Activated naive CD8-positive, alpha-beta T cell treated with anti-CD3 and anti-CD28 coated beads, Interleukin-2, amount 10 ng/mL, durations not matched to agents 7 days and 5 days (primary cell): ENCODE measurements at places on chromosomes 7 and 10. TPM values are rescaled to one million over a fixed set of nuclear protein-coding genes. Genes with fewer than 3 reads are reported as not detected.

The HABP2 gene
- total RNA-seq, result not detected

The CCDC136 gene
- 13.8 TPM for total RNA-seq

The GDF2 gene
- total RNA-seq, result not detected

The MOGAT3 gene
- total RNA-seq, result not detected

The WDFY4 gene
- 2.4 TPM for total RNA-seq

The HOXA7 gene
- total RNA-seq, result not detected

The TMEM213 gene
- total RNA-seq, result not detected

The CNPY1 gene
- not detected for total RNA-seq

The TFPI2 gene
- not detected for total RNA-seq

The MAGI2 gene
- total RNA-seq, result 0.14 TPM

DNA sequence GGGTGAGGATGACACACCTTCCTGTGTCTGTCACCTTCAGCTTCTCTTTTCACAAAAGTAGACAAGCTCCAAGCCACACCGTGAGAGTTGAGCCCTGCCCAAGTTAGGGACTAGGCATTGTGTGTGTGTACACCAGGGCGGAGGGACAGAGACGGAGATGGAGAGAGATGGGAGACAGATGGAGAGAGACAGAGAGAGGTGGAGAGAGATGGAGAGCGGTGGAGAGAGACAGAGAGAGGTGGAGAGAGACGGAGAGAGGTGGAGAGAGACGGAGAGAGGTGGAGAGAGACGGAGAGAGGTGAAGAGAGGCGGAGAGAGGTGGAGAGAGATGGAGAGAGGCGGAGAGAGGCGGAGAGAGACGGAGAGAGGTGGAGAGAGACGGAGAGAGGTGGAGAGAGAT, 207.0 kb downstream of the DNAJB6 start:
- H3K4me3 ChIP-seq, result no peak overlapping the region
- peaks cover 20% of the 10 kb centered on the region for H3K36me3 ChIP-seq
- H3K27ac ChIP-seq, result no peak overlapping the region
- no peaks in the 10 kb centered on the region for H3K4me1 ChIP-seq
- H3K27me3 ChIP-seq, result no peaks in the 10 kb centered on the region

- no peak overlapping the region for H3K27ac ChIP-seq
- no peak for DNase-seq
- no peak overlapping the region for H3K4me3 ChIP-seq
- H3K27me3 ChIP-seq, result no peaks in the 10 kb centered on the region
- peaks cover 17% of the 10 kb centered on the region for H3K36me3 ChIP-seq
These were observed 62.0 kb upstream of the RHEB start for GRCh38 chr7:151581741-151582140.

DNA sequence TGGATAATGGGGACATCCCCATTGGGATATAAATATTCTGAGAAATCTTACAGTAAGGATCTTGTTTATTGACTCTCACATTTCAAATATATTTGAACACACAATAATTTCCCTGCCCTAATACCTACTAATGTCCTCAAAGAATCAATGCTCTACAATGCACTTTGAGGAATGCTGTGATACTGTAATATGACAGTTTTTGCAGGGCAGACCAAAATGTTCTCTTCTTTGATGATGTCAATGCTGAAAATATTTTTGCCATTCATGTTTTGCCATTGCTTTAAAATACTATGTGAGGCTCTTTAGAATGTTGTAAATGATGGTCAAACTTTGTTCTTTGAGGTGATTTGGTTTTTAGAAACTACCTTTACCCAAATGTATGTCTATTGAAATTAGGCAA, 594.1 kb downstream of the INHBA start:
- H3K27me3 ChIP-seq, result no peaks in the 10 kb centered on the region
- no peaks in the 10 kb centered on the region for H3K36me3 ChIP-seq
- DNase-seq, result no peak
- no peak overlapping the region for H3K27ac ChIP-seq
- H3K4me3 ChIP-seq, result no peak overlapping the region

- H3K4me1 ChIP-seq, result no peaks in the 10 kb centered on the region
- no peaks in the 10 kb centered on the region for H3K36me3 ChIP-seq
- H3K4me3 ChIP-seq, result no peak overlapping the region
- peaks cover 18% of the 10 kb centered on the region for H3K27me3 ChIP-seq
- DNase-seq, result no peak
These were observed 39.8 kb upstream of the LANCL2 start for GRCh38 chr7:55325371-55325792.

DNA sequence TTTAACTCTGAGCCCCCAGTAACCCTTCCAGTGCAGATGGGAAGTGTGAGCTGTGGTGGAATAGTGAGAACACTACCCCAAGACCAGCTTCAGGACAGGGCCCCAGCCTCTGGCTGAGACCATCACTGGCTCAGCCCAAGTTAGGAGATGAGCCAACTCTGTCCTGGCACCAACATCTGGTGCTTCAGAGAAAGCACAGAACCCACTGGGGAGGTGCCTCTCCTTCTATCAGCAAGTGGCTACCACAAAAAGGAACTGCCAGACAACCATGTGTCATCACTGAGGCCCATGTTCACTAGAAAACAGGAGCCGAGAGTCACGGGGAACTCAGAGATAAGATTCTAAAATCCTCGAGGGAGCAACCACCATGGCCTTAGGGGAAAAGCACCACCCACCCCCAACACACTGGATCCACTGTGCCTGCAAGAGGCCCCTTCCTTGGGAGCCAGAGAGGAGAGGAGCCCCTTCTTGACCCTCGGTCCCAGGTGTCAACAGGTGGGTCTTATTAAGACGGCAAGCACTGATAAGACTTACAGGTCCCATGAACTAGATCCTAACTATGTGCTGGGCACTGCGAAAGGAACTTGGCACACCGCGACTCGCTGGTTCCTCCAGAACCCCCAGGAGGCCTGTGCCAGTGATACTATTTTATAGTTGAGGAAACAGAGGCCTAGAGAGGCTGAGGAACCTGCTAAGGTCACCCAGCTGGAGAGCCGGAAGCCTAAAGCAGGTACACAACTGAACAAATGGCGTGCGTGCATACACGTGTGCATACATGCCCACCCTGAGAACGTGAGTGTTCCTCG, 102.7 kb downstream of the FAM53B start:
- no peak for DNase-seq
- H3K27me3 ChIP-seq, result no peaks in the 10 kb centered on the region
- H3K27ac ChIP-seq, result no peak overlapping the region
- H3K4me1 ChIP-seq, result peaks cover 23% of the 10 kb centered on the region
- H3K36me3 ChIP-seq, result no peaks in the 10 kb centered on the region

DNA sequence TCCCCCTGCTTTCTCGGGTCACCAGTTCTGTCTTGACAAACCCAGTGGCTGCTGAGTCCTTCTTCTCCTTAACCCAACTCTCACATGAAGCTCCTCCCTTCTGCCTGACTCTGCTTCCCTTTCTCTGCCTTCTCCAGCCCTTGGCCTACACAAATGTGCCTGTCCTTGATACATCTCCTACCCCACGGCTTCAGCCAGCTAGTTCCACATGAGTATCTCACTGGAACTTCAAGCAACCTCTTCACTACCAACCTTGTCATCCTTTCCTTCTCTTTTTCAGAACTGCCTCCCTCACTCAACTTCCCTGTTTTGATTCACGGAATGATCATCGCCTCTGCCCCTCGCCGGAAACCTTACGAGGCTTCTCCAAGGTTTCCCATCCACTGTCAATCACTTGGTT, 55.9 kb downstream of the PDIA4 start:
- no peaks in the 10 kb centered on the region for H3K36me3 ChIP-seq
- DNase-seq, result no peak
- H3K27me3 ChIP-seq, result no peaks in the 10 kb centered on the region
- H3K4me1 ChIP-seq, result no peaks in the 10 kb centered on the region

DNA sequence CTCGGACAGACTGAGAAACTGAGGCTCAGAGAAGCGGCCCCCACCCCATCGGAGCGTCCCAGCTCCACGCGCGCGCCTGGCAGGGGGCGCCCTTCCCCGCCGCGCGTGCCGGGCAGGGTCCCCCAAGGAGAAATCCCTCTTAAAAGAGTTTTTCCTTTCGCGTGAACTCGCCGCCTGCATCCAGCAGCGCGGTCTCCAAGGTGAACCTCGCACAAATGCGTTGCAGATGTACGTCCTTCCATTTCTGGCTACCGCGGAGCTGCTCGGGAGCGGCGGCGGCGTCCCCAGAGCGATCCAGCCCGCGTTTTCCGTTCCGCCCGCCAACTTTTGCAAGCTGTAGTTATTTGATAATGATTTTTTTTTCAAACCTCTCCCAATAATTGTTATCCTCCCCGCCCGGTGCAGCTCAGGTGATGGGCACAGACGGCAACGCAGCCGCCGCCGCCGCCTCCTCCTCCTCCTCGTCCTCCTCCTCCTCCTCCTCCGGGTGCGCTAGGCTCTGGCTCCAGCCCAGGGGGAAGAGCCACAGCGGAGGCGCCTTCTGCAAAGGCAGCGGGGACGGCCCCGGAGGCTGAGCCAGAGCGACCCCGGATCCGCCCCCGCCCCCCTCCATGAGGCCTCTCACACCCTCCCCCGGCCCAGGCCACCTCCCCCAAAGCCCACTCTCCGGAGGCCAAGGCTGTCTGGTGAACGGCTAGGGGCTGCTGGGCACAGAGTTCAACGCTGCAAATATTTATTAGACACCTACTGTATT, 74.0 kb upstream of the CUX1 start:
- H3K36me3 ChIP-seq, result no peaks in the 10 kb centered on the region
- no peaks in the 10 kb centered on the region for H3K27me3 ChIP-seq
- peak overlapping the region; percentile 75 for H3K27ac ChIP-seq
- DNase-seq, result peak; percentile 80
- peaks cover 45% of the 10 kb centered on the region for H3K4me1 ChIP-seq

DNA sequence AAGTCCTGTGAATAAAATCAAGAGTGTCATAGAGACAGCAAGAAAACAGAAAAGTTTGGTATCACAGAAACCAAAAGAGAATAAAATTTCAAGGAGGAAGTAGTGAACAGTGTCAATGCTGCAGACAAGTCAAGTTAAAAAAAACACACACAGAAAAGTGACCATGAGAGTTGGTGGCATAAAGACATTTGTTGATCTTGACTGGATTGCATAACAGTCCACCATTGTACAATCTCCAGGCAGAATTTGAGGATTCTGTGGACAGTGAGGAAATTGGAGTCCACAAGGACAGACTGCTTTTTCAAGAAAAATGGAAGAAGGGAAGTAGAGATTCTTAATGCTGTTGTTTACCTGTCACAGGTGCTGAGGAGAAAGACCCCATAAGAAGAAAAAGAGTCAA, 412.5 kb downstream of the PLXDC2 start:
- no peak overlapping the region for H3K27ac ChIP-seq
- no peak overlapping the region for H3K4me3 ChIP-seq
- H3K4me1 ChIP-seq, result no peaks in the 10 kb centered on the region
- H3K27me3 ChIP-seq, result no peaks in the 10 kb centered on the region
- DNase-seq, result no peak

GRCh38 chr10:18557960-18558359, 93.4 kb downstream of the NSUN6 start:
- no peaks in the 10 kb centered on the region for H3K27me3 ChIP-seq
- no peak overlapping the region for H3K4me3 ChIP-seq
- DNase-seq, result no peak
- H3K4me1 ChIP-seq, result no peaks in the 10 kb centered on the region
- no peak overlapping the region for H3K27ac ChIP-seq
- H3K36me3 ChIP-seq, result no peaks in the 10 kb centered on the region

DNA sequence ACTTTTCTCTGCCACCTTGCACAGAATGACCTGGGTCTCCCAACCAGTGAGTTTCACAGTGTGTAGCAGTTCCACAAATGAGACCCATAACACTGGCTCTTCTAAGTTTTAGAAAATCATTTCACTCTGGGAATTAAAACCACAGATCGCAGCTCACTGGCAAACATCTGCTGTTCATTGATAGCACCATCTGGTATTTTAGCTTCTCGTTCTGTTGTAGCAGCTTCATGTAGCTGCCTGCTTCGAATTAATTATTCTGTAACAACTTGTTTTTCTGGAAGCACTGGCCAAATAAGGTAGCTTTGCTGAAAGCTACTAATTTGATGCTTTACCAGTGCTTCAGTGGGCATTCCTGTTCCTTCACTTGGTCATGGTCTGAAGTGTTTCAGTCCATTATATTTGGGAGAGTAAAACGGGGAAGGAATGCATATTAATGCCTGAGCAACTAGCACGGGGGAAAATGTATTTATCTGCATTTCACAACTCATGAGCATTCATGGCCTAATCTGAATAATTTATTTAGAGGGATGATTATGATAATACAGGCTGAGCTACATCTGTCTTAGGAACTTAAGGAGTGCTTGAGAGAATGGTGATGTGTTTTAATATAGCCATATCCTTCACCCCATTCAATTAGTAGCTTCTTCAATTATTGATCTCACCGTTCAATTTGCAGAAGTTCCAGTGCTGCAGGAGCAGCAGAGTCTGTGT, 447.4 kb downstream of the XPNPEP1 start:
- no peak overlapping the region for H3K4me3 ChIP-seq
- H3K27me3 ChIP-seq, result no peaks in the 10 kb centered on the region
- no peaks in the 10 kb centered on the region for H3K4me1 ChIP-seq
- no peaks in the 10 kb centered on the region for H3K36me3 ChIP-seq

- H3K36me3 ChIP-seq, result no peaks in the 10 kb centered on the region
- DNase-seq, result no peak
- peaks cover 5% of the 10 kb centered on the region for H3K4me1 ChIP-seq
- H3K4me3 ChIP-seq, result no peak overlapping the region
- H3K27me3 ChIP-seq, result peaks cover 5% of the 10 kb centered on the region
- H3K27ac ChIP-seq, result no peak overlapping the region
These were observed 55.8 kb downstream of the PARD3 start for GRCh38 chr10:34759161-34759836.

DNA sequence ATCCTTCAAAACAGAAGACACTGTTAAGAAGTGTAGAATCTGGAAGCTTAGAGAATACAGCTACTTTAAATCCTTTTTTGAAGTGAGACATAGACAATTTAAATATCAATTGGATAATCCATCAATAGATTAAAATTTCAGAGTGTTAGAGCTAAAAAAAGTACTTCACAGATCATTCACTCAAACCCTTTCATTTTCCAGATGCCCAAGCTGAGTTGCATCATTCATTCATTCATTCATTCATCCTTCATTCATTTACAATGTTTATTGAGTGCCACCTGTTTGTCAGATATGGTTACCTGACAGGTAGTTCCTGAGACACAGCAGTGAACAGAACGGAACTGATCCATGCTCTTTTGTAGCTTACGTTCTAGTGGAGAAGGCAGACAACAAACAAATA, 290.7 kb upstream of the MTPN start:
- H3K36me3 ChIP-seq, result no peaks in the 10 kb centered on the region
- DNase-seq, result no peak
- no peaks in the 10 kb centered on the region for H3K27me3 ChIP-seq
- no peaks in the 10 kb centered on the region for H3K4me1 ChIP-seq
- H3K27ac ChIP-seq, result no peak overlapping the region

- H3K36me3 ChIP-seq, result peaks cover 6% of the 10 kb centered on the region
- no peak for DNase-seq
- no peak overlapping the region for H3K27ac ChIP-seq
- H3K4me3 ChIP-seq, result no peak overlapping the region
These were observed 749.5 kb downstream of the GATA3 start for GRCh38 chr10:8803992-8804391.
